Skeletal muscle cell (primary cell): ENCODE measurements at places on chromosomes 3 and 15.
A peak's percentile ranks its signal among the peaks of the same experiment; 100 is the strongest.

DNA sequence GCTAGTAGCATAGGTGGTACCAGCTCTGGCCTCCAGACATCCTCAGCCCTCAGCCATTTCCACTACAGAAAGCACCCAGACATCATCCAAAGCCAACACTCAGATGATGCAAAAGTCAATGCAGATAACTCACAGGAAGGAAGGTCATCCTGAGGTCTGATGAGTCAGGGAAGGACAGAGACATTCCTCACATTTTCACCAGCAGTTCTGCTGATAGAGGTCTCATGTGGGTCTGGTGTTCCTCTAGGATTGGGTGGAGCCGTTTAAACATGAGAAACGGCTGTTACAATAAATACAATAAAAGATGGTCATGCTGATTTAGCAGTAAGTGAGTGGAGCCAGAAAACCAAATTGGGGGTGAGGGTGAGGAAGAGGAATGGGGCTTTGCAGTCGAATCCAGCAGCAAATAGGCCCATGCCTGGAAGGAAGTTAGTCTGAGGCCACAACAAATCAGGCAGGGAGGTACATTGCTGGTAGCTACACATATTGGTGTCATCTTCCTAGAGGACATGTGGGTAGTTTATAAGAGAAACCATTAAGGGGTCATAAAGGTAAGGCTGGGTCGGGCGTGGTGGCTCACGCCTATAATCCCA, 33.3 kb upstream of the FLNB start:
- DNase-seq, result peak; percentile 65

DNA sequence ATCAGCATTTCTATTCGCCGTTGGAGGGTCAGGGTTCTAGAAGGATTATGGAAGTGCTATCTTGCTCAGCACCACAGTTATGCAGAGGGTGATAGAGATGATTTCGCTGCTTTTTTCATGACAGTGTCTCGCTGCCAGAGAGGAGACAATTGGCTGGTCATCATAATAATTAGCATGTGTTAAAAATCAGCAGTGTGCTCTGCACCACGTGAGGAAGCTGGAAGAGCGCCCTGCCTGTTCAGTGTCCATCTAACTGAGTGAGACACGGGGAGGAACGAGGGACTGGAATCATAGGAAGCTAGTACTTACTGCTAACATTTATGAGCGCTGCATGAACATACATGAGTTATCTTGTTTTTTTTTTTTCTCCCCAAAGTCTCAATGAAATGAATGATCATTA, 116.2 kb upstream of the PLAAT1 start:
- no peak for DNase-seq

- DNase-seq, result no peak
These were observed 110.4 kb downstream of the RPL22L1 start for GRCh38 chr3:170759511-170760173.

- no peak for DNase-seq
These were observed 399.3 kb downstream of the MAGI1 start for GRCh38 chr3:65639444-65639843.

DNA sequence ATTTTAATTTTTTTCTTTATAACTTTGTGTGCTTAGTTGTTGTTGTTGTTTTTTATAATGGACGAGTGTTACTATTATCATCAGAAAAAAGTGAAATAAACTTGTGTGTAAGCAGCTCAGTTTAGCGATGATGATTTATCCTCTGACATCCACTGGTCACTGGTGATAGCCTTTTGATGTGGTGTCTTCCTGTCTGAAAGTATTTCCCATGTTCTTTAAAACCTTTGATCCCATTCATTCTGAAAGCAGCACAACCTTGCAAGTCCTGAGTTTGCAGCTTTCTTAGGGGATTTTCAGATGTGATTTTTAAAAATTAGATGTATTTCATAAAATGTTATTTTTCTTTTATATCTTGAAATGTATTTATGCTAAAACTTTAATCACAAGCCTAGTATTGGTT, 85.9 kb upstream of the ZPLD1 start:
- DNase-seq, result no peak

GRCh38 chr3:157429708-157430107, 6.9 kb upstream of the PTX3 start:
- no peak for DNase-seq

DNA sequence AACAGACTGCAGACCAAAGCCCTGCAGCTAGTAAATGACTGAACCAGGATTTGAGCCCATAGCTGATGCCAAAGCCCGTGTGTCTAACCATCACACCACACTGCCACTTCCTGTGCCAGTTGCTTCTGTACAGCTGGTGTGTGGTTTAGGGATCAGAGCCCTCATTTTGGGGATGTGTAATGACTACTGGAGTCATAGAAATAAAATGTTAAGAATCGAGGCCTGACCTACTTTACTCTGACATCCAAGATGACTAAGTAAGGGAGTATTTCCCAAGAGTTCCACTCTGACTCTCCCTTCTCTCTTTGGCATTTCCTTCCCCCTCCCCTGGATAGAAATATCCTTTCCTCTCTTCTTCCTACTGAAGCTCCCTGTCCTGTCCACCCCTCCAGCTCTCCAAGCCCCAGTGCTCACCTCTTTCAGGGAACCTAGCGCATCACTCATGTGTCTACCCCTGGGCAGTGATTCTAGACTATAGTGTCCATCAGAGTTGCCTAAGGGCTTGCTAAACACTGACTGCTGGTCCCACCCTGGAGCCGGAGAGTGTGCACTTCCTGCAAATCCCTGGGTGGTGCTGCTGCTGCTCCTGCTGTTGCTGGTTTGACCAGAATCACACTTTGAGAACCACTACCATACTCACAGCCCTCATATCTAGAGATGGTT, 53.8 kb downstream of the MGLL start:
- peak; percentile 85 for DNase-seq

- no peak for DNase-seq
These were observed 54.7 kb downstream of the OXNAD1 start for GRCh38 chr3:16319723-16320122.

GRCh38 chr3:36540888-36541518, 160.7 kb downstream of the STAC start:
- no peak for DNase-seq

DNA sequence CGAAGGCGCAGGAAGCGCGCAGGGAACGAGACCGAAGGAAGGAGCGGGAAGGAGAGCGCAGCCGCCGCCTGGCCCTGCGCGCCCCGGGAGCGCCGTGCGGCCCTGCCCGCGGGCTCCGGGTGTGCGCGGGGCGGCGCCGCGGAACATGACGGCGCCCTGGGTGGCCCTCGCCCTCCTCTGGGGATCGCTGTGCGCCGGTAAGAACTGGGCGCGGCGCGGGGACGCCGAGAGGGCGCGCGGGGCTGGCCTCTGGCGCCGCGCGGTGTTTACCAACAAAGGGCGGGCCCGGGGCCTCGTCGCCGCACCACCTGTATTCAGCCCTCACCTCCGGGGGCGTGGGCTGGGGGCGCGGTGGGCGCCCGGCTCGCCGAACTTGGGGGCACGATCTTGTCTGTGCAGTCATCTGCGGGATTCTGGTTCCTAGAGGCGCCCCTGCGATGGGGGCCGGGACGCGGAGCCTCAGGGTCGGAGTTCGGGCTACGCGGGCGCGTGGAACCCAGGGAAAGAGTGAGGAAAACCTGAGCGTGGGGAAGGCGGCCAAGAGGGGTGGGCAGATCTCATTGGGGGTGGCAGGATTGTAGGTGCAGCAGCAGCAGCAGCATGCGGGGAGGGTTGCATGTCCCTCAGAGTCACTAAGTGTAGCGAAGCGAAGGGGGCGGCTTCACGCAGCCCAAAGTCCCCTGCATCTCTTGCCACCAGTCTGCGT, 641 bp downstream of the ACVR2B start:
- no peak for DNase-seq
